IMR-90 (cell line): ENCODE measurements at places on chromosomes 7 and 10. TPM values are rescaled to one million over a fixed set of nuclear protein-coding genes. Genes with fewer than 3 reads are reported as not detected.

- no peak overlapping the region for H3K27ac ChIP-seq
- peaks cover 4% of the 10 kb centered on the region for H3K4me1 ChIP-seq
- no peaks in the 10 kb centered on the region for H3K27me3 ChIP-seq
- peaks cover 8% of the 10 kb centered on the region for H3K36me3 ChIP-seq
- peak overlapping the region; percentile 69 for H3K4me3 ChIP-seq
These were observed 1.1 kb downstream of the PSMA2 start for GRCh38 chr7:42930889-42931288.

DNA sequence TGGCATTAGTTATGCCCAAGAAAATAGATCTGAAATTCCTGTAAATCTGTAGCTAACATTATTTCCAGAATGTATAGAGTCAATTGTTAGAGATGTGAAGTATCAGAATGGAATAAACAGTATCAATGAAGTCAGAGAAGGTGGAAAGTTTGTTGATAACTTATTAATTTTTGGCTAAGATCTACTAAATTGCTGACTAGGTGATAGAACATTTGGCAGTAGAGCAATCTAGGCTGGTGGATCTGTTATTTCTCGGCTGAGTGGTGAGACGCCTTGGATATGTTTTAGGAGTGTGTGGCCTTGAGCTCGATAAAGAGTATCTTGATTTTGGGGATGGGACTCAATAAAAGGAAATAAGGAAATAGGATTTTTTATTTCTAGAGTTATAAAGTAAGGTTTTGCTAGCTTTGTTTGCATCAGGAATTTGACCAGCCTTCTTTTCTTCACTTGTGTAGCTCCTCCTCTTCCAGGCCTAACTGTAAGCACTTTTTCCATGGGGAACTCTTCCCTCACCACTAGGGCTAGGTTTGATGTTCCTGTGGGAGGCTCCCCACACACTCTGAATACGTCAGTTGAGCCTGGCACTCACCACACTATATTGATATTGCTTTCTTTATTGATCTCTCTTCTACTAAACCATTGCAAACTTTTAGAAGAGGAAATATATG, 86.8 kb upstream of the CSTF2T start:
- peak; percentile 9 for DNase-seq
- H3K27ac ChIP-seq: no peak overlapping the region
- peaks cover 5% of the 10 kb centered on the region for H3K4me1 ChIP-seq
- no peaks in the 10 kb centered on the region for H3K36me3 ChIP-seq
- no peak overlapping the region for H3K4me3 ChIP-seq

DNA sequence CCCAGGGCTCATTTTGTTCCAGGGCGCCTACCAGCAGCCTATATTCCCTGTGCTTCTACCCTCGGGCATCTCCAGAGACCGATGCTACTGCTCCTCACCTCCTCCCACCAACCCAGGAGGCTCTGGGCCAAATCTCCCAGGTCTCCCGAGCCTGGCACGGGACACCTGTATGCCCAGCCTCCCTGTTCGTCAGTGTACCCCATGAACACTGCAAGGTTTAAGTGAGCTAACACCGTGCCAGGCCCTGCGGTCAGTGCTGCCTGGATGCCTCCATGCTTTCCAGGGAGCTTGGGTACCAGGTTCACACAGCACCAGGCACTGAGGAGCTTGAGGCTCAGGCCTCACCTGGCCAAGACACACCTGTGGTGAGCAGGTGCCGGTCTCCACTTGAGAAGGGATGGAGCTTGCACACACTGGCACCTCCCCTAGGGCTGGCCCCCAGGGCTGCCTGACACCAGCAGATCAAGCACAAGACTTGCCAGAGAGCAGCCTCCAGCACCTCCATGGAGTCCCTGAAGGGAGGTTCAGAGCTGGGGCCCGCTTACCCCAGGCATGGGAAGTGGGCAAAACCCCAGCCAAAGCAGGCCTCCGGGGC, 80.3 kb downstream of the FAM53B start:
- no peak overlapping the region for H3K27ac ChIP-seq
- H3K36me3 ChIP-seq: peaks cover 3% of the 10 kb centered on the region
- no peaks in the 10 kb centered on the region for H3K27me3 ChIP-seq
- H3K4me3 ChIP-seq: no peak overlapping the region
- H3K4me1 ChIP-seq: peaks cover 7% of the 10 kb centered on the region; the same call in 1 of the 2 replicates
- DNase-seq: no peak

- no peaks in the 10 kb centered on the region for H3K36me3 ChIP-seq
- peaks cover 2% of the 10 kb centered on the region; the same call in 1 of the 2 replicates for H3K4me1 ChIP-seq
- no peak overlapping the region for H3K4me3 ChIP-seq
- H3K27ac ChIP-seq: no peak overlapping the region
These were observed 269.6 kb downstream of the MDFIC start for GRCh38 chr7:115191526-115191925.

The SFMBT2 gene
- 1.1 and 1.3 TPM in 2 replicates for total RNA-seq

GRCh38 chr7:3043544-3044371, at the start of gene CARD11:
Gene CARD11 (minus strand): TSS chr7:3043867. CDS start chr7:2958506, 85,361 bp downstream.
- no peak within 1 kb of the TSS for H3K27ac ChIP-seq
- H3K4me3 ChIP-seq: peak within 1 kb of the TSS; percentile 28
- H3K4me1 ChIP-seq: no peaks in the 10 kb centered on the region
- no peaks in the 10 kb centered on the region for H3K27me3 ChIP-seq

The STYXL1 gene
- 70.0 and 73.8 TPM in 2 replicates for total RNA-seq
